Activated CD8-positive, alpha-beta T cell treated with anti-CD3 and anti-CD28 coated beads for 36 hours (primary cell): ENCODE measurements at places on chromosomes 5 and 9. TPM values are rescaled to one million over a fixed set of nuclear protein-coding genes. Genes with fewer than 3 reads are reported as not detected.

DNA sequence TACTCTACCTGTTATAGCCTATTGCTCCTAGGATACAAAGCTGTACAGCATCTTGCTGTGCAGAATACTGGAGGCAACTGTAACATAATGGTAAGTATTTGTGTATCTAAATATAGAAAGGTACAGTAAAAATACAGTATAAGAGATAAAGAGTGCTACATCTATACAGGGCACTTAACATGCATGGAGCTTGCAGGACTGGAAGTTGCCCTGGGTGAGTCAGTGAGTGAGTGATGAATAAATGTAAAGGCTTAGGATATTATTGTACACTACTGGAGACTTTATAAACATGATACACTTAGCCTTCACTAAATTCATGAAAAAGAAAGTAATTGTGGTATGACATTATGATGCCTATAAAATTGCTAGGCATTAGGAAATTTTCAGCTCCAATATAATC, 65.5 kb upstream of the OSMR start:
- DNase-seq = no peak

DNA sequence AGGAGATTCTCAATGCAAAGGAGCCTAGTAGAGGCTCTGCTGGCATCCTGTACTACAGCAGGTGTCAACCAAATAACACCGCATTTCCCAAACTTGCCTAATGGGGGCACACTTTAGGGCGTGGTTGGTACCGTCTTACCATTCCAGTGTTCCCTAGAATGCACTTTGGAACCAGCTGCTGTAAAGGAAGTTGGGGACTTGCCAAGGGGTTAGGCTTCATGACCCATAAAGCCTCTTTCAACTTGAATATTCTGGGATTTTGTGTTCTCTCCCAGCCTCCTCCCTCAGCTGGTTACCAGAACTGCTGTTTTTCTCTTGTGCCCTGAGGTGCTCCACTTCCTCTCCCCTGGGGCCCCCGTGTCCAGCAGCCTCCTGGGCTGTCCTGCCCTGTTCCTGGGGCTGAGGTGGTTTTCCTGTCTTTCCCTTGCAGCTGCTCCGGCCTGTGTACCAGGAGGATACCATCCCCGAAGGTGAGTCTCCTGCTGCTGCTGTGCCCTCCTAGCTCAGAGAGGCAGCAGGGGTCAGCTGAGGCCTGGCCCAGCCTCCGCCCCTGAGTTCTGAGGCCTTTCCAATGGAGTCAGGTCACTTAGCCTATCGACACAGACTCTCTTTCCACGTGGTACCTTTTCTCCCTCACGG, 44.7 kb downstream of the RGS3 start:
- peak; percentile 30 for DNase-seq

DNA sequence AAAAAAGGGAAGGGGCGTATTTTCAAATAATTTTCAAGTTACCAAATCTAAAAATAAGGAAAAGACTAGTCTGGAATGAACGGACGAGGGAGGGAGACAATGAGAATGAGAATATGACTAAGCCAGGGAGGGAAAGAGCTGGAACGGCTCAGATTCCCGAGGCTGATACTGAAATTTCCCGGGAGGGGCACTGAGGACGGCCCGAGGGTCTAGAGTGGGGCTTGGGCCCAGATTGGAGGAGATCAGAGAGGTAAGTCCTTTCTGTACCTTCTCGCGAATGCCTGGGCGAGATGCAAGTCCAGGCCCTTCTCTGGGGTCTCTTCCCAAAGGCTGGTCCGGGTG, 3.4 kb upstream of the CCIN start:
- no peak for DNase-seq

GRCh38 chr5:151212406-151212798, 11.5 kb downstream of the CCDC69 start:
- DNase-seq = no peak

Gene INSYN2B
- total RNA-seq = not detected
